ENCODE measurements at places on chromosomes 13 and 19.
A peak's percentile ranks its signal among the peaks of the same experiment; 100 is the strongest.

GRCh38 chr13:48556817-48557216 is 23.9 kb upstream of the RCBTB2 start:
- no peaks in the 10 kb centered on the region for H3K4me1 ChIP-seq
- no peak overlapping the region for H3K27ac ChIP-seq
- no peak overlapping the region for H3K4me3 ChIP-seq

GRCh38 chr13:42378383-42378780 is 106.4 kb downstream of the AKAP11 start:
- no peaks in the 10 kb centered on the region for H3K27me3 ChIP-seq
- no peak for DNase-seq
- peaks cover 7% of the 10 kb centered on the region for H3K4me1 ChIP-seq
- no peak overlapping the region for H3K4me3 ChIP-seq
- no peaks in the 10 kb centered on the region for H3K36me3 ChIP-seq

- no peak overlapping the region for H3K27ac ChIP-seq
- H3K4me3 ChIP-seq: no peak overlapping the region
- no peak for DNase-seq
- no peaks in the 10 kb centered on the region for H3K27me3 ChIP-seq
These were observed 280.6 kb downstream of the FOXO1 start for GRCh38 chr13:40385858-40386180.

GRCh38 chr19:29385191-29385795 is 140.5 kb upstream of the VSTM2B start:
- H3K36me3 ChIP-seq: no peaks in the 10 kb centered on the region
- no peak overlapping the region for H3K4me3 ChIP-seq
- H3K27ac ChIP-seq: no peak overlapping the region
- no peak for DNase-seq
- no peaks in the 10 kb centered on the region for H3K4me1 ChIP-seq

DNA sequence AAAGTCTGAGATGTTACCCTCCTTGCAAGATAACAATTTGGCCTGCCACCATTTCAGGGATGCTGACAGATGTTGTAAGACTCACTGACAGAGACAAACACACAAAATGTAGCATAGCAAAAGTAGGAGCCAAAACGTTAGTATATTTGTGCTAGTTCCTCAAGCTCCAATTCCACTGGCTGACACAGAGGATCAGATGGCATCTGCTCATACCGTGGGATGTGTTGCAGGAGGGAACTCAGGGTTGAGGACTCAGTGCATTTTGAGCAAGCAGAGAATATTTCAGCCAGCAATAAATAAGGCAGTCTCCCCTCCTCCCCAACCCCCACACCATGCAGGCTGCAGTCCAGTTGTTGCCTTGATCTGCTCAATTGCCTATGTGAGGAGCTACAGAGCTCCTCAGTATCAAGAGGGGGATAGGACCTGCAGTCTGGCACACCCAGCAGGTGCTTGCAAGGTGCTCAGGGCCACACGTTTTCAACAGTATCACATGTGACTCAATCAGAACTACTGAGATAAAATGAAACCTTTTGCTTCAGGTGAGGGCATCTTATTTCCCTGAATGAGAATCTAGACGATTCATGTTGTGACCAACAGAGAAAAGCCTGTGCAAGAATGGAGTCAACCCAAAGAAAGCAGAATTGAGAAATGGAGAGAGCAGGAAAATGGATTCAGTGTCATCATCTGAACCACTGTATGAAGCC is 23.6 kb upstream of the LRCH1 start:
- DNase-seq: no peak
- no peaks in the 10 kb centered on the region for H3K27me3 ChIP-seq
- no peaks in the 10 kb centered on the region for H3K4me1 ChIP-seq
- no peaks in the 10 kb centered on the region for H3K36me3 ChIP-seq
- H3K4me3 ChIP-seq: no peak overlapping the region

- no peaks in the 10 kb centered on the region for H3K27me3 ChIP-seq
- peaks cover 11% of the 10 kb centered on the region for H3K4me1 ChIP-seq
- peak overlapping the region; percentile 46 for H3K4me3 ChIP-seq
- DNase-seq: no peak
These were observed 113.9 kb downstream of the KCNRG start for GRCh38 chr13:50129081-50129705.

DNA sequence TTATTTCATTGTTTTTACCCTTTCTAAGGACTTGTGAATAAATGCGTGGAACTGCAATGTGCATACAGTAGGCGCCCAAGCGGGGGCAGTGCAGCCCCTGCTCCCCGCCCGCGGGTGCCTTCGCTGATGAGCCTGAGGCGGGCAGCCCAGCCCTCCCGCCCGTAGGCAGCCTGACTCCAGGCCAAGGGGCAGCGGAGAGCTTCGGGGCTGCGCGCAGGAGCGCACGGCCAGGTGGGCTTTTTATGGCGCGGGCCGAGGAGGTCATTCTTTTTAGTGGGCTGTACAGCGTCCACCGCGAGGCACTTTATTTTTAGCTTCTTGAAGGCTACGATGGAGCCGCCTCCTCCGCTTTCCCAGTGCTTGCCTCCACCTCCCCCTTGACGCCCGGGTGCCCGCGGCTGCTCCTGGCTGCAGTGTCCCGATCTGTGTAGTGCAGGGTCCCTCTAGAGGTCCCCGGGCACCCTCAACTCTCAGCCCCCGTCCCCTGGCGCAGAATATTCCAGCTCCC is 60.5 kb downstream of the CCNE1 start:
- peaks cover 4% of the 10 kb centered on the region for H3K27me3 ChIP-seq
- no peak for DNase-seq
- H3K4me1 ChIP-seq: peaks cover 12% of the 10 kb centered on the region

GRCh38 chr13:22505489-22505888 is 675.3 kb upstream of the SGCG start:
- H3K4me3 ChIP-seq: no peak overlapping the region
- no peaks in the 10 kb centered on the region for H3K36me3 ChIP-seq
- no peak for DNase-seq
- no peak overlapping the region for H3K27ac ChIP-seq

GRCh38 chr19:45071969-45072790 is 4.1 kb downstream of the ZNF296 start:
- no peaks in the 10 kb centered on the region for H3K27me3 ChIP-seq
- H3K4me1 ChIP-seq: peaks cover 7% of the 10 kb centered on the region
- DNase-seq: no peak
- H3K27ac ChIP-seq: no peak overlapping the region
- no peak overlapping the region for H3K4me3 ChIP-seq

DNA sequence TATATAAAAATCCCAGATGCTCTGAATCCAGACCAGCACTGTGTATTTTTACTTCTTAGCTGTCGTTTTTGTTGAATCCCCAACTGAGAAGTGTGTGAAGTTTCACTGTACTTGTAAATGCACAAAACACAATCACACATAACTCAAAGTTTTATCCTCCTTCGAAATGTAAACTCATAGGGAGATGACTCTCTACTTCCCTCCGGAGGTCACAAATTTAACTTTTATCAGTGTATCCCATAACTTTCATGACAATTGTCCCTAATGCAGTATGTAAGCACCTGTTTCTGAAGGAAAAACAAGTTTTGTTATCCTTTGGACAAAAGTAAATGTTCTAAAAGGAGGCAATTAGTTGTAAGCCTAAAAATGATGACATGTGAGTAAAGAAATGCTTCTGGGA is 665.0 kb upstream of the SLITRK6 start:
- no peak for DNase-seq
- H3K27ac ChIP-seq: no peak overlapping the region
- H3K27me3 ChIP-seq: no peaks in the 10 kb centered on the region
- no peak overlapping the region for H3K4me3 ChIP-seq
- no peaks in the 10 kb centered on the region for H3K36me3 ChIP-seq

- DNase-seq: no peak
- H3K4me3 ChIP-seq: no peak overlapping the region
- H3K36me3 ChIP-seq: no peaks in the 10 kb centered on the region
- no peaks in the 10 kb centered on the region for H3K27me3 ChIP-seq
- no peak overlapping the region for H3K27ac ChIP-seq
- no peaks in the 10 kb centered on the region for H3K4me1 ChIP-seq
These were observed 183.8 kb downstream of the KATNAL1 start for GRCh38 chr13:30123575-30123974.

DNA sequence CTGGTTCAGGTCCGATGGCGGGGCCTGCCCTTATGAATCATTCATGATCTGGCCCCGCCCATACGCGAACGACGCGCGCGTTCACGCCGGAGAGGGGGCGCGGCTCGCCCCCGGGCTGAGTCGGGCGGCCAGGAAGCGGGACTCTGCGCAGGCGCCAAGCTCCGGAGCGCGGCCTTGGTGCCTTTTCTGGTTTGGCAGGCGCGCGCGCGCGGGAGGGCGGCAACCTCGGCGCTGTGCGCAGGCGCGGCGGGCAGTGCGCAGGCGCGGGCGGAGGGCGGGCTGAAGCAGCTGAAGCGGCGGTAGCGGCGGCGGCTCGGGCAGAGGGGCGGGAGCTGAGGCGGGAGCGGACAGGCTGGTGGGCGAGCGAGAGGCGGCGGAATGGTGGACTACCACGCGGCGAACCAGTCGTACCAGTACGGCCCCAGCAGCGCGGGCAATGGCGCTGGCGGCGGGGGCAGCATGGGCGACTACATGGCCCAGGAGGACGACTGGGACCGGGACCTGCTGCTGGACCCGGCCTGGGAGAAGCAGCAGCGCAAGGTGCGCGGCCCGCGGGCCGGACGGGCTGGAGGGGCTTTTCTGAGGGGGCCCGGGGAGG is at the start of gene ACTN4:
ACTN4 (plus strand) TSS at position 282 of the 598 bp plus-strand sequence; CDS start at position 379, 97 bp downstream.
- peak within 1 kb of the TSS; percentile 92 for H3K27ac ChIP-seq
- H3K4me3 ChIP-seq: peak within 1 kb of the TSS; percentile 89
- H3K27me3 ChIP-seq: no peaks in the 10 kb centered on the region

GRCh38 chr13:79988573-79988972 is 352.4 kb downstream of the SPRY2 start:
- no peak overlapping the region for H3K4me3 ChIP-seq
- H3K4me1 ChIP-seq: no peaks in the 10 kb centered on the region
- peak overlapping the region; percentile 60 for H3K27ac ChIP-seq
- no peaks in the 10 kb centered on the region for H3K36me3 ChIP-seq

All from Peyer's patch (tissue), 4 donors.